ENCODE measurements at places on chromosomes 7 and 10.

- no peak for DNase-seq
Observed at GRCh38 chr10:77287647-77288120, 349.9 kb downstream of the KCNMA1 start.

DNA sequence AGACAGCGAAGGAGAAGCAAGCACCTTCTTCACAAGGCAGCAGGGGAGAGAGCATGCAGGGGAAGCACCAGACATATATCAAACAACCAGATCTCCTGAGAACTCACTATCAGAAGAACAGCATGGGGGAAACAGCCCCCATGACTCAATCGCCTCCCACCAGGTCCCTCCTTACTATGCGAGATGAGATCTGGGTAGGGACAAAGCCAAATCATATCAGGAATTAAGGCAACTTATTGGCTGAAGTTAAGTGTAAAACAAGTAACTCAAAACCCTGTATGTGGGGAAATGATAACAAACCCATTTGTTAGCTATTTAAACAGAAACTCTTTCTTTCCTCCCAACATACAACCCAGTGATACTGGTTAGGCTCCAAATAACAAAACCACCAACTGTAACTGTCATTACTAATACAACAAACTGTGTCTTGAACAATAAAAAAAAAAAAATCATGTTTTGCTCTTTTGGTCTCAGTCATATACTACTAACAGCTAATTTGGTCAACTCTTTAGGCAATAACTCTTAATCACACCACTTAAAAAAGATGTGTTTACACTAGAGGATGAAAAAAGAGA lies 57.8 kb downstream of the MINDY3 start:
- no peak for DNase-seq

DNA sequence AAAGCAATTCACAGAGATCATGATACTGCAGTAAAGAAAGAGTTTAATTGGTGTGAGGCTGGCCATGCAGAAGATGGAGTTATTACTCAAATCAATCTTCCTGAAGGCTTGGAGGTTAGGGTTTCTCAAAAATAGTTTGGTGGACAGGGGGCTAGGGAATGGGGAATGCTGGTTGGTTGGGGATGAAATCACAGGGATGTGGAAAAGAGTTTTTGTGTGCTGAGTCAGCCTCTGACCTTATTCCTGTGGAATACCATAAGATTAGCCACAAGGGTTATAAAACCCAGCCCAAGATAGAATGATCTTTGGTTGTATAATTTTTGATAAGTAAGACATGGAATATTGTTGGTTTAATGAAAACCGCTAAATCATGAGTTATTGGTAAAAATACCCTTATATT lies 764.3 kb downstream of the TYW1 start:
- DNase-seq, result no peak

- no peak for DNase-seq
Observed at GRCh38 chr7:44050915-44051560, 6.5 kb downstream of the DBNL start.

DNA sequence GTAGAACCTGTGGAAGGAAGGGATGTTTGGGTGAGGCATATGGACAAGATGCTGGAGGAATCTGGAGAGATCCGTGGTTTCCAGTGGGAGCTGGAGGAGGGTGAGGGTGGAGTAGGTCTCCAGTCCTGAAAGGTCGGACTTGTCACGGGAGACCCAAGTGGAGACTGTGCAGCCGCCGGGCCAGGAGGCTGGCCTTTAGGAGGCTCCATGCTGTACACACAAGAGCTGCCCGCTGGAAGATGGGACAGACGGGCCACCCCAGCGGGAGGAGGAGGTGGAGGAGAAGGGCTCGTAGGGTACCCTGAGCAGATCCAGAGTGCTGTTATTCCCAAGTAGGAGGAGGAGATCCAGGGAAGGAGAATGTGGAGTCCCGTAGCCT lies 106.7 kb downstream of the NKX6-2 start:
- DNase-seq, result no peak

DNA sequence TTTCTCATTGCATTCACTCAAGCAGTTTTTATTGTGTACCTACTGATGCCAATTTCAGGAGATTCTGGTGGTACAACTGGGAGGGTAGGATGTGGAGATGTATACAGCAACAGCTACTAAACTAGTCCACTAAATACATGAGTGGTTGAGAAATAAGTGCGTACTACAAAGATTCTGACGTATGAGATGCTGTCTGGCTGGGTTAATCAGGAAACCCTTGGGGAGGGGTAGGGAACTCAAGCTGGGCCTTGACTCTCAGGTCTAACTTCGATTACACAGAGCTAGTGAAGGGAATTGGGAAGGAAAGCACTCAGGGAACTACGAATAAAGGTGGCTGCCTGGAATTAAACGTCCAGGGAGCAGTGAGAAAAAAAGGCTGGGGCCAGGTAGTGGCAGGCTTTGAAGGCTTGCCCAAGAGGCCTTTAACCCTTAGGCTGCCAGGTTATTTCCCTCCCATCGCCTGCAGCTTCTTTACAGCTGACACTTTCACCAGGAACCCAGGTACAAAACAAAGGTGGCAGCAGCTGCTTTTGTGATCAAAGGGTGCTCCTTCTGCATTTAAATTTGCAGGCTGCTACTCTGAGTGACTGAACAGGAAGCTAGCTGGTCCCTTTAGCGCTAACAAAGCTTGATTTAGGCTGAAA lies 3.2 kb downstream of the MMS19 start:
- DNase-seq, result no peak

DNA sequence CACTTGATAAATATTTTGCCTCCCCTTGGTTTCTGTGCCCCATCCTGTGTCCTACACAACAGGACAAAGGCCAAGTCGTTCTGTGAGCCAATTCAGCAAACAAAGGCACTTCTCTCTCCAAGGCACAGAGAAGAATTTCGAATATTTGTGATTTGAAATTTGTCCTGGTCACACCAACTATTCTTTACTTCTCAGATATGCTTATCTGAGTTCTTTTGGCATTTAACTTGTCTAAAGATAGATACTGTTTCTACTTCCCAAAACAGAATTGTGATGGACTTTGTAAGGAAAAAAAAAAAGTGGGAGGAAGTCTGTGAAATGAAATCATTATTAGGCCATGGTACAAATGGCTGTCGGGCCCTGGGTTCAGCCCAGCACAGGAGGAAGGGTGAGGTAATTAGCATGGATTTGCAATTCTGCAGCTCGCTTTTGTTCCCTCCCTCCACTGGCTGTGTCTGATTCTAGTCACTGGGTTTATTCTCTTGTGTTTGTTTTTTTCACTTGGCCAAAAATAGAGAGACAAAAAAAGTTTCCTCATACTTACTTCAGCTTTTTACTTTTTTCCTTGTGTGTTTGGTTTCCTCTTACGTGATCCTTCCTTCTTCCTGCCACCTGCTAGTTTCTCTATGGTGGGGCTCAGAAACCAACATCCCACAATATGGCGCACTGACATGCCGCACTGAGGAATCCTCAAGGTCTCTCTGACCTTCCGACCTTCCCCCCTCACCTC lies 108.2 kb upstream of the MKLN1 start:
- no peak for DNase-seq

DNA sequence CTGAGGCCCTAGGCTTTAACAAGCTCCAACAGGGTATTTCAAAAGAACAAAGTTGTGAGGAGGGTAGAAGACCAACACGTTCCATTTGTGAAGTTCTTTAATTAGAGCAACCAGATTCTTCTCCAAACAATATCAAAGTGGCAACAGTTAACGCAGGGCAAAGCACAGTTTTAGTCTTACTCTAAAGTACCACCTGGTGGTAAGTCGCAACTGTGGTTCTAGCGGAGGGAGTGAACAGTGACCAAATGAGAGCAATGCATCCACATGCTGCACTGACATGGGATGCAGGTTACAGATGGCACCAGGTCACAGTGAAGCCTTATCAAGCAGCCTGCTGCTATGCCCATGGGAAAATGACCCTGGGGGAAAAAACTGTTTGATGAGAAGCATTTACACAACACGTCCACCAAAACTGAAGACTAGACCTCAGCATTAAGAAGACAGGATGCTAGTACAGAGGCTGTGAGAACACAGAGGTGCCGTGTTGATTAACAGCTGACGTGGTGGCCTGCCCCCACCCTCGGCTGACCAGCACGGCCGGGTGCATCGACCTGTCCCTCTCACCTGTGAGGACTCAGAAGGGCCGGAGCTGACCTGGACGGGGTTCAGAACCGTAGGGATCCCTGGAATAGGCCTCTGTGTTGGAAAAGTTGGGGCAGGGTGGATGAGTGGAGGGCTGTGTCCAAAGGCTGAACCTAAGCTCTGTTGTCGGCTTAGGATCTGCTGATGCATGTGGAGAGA lies 211.2 kb downstream of the GLI3 start:
- no peak for DNase-seq

DNA sequence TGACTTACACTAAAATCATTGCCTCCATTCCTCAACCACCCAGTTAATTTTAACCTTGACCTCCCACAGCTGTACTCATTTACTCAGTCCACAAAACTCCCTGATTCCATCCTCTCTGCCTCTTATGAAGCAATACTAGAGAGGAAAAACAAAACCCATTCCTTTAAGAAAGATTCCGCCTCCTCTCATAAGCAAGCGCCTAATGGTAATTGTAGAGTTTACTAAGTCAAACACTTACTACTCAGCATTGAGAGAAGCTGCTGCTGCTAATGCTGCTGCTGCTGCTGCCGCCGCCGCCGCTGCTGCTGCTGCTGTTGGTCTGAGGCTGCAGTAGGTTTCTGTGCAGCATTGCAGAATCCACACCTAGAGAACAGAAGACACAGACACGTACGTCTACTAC lies 2.1 kb upstream of the ADD3 start:
- peak; percentile 28 for DNase-seq

DNA sequence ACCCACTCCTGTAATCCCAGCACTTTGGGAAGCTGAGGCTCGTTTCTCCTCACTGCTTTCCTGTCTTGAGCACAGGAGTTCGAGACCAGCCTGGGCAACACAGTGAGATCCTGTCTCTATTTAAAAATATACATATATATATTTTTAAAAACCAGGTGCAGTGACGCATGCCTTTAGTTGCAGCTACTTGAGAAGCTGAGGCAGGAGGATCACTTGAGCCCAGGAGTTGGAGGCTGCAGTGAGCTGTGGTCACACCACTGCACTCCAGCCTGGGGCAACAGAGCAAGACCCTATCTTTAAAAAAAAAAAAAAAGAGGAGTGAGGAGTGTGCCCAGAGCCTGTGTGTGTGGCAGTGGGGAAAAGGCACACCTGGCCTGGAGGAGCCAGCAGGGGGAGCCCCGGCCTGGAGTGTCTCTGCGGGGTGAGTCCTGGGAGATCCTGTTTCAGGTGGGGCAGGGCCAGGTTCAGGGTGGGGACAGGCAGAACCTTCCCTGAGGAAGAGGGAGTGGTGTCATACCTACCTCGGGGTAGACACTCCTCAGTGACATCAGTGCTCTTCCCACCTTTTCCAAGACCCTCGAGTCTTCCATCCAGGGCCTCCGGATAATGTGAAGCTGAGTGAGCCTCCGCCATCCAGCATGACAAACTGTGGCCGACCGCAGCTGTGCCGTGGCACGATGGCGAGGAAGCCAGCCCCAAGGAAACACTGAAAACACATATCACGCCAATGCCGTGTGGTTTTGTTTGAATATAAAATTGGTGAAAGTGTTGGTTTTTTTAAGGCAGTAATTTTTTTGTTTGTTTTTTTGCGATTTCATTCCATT lies 9.0 kb upstream of the ARPC1B start:
- peak; percentile 8 for DNase-seq

- no peak for DNase-seq
Observed at GRCh38 chr10:31698181-31698830, 230.3 kb downstream of the ARHGAP12 start.

DNA sequence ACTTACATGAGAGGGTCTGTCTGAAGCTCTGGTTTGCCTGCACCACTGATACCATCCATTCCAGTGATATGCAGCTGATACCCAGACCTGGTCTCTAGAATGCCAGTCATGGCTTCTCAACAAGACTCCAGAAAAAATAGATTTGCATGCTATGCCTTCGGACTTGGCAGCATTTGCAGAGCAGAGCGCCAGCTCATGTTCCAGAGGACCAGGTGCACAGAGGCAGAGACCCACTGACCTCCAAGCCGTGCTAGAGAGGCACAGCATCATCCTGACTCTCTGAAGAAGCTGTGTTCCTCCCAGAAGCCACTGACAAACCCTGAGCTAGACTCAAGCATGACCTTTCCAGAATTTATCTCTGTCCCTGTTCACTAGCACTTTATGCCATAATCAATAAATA lies 6.9 kb upstream of the PRKAG2 start:
- DNase-seq, result no peak

GRCh38 chr10:100307684-100308083 lies 21.2 kb upstream of the BLOC1S2 start:
- no peak for DNase-seq

DNA sequence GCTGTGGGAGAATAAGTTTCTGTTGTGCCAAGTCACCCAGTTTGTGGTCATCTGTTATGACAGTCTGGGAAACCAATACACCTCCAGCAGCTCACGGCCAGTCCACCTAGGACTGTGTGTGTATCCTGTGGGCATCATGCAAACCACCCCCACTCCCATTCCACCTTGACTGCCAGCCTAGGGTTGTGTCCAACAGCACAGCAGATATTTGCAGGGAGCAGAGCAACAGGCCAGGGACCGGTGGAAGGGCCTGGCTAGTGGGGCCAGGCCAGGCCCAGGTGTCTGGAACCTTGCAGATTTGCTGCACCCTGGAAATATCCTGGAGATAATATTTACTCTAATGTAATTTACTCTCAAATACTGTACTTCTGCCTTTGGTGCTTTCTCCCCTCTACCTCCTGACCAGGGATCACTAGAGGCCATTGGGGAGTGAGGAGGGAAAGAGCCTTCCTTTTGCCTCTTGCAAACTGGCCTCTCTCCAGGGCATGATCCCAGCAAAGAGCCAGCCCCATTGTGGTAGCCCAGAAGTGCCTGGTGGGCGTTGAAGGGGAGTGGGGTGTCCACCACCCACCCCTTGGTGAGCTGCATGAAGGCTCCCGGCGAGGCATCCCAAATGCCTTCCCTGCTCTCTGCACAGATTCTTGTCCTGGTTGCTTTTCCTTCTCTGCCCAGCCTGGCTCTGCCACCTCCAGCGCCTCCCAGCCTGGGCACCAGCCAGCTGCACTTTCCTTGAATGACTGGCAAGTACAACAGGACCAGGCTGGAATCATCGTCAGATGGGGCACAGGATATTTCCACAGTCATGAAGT lies 15.2 kb upstream of the TPST1 start:
- DNase-seq, result no peak

DNA sequence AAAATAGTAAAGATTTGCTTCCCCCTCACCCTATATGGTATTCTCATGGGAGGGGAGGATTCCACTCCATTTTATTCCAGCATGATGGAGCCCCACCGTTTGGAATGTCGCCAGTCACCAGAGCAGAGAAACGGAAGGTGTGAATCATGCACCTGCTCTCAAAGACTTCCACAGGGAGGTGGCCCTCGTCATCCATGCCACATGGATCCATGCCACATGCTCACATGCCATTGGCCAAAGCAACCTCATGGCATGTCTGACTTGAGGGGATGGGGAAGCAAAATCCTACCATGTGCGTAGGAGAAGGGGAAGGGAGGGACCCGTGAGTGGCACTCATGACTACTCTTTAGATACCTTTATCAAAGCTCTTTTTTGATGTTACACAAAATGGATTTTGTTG lies 256.0 kb downstream of the SKAP2 start:
- DNase-seq, result no peak

GRCh38 chr7:103597606-103598005 lies 151.6 kb upstream of the SLC26A5 start:
- no peak for DNase-seq
